ENCODE measurements at places on chromosomes 6 and 20.

- no peak for DNase-seq
Observed at GRCh38 chr6:90701146-90701781, 114.4 kb upstream of the MAP3K7 start.

- DNase-seq = no peak
Observed at GRCh38 chr6:81228912-81229555, 523.4 kb downstream of the TENT5A start.

DNA sequence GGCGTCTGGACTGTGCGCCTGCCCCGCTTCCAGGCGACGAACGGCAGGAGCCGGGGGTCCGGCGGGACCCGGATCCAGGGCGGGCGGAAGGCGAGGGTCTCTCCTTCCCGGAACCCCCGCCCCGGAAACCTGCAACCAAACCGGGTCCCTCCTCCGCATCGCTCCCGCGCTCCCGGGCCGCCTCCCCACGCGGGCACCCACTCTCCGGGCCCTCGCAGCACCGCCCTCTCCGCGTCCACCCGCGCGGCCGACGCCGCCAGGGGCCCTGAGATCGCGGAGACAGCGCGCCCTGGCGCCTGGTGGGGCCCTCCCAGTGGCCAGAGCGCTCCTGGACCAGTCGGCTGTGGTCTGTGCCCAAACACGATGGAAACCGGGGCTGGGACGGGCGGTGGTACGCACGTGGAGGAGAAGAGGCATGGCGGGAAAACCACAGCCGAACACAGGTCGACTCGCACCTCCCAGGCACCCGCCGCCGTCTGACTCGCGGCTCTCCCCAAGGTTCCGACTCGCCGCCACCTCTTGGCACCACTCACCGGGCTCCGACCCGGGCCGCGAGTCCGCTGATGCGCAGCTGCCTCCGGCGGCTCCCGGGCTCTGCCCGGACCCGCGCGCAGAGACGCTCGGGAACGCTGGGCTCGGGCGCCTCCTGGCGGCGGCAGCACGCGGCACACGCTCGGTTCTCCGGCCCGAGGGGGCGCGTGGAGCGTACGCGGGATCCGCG, 7.9 kb downstream of the NKX2-2 start:
- DNase-seq = no peak

DNA sequence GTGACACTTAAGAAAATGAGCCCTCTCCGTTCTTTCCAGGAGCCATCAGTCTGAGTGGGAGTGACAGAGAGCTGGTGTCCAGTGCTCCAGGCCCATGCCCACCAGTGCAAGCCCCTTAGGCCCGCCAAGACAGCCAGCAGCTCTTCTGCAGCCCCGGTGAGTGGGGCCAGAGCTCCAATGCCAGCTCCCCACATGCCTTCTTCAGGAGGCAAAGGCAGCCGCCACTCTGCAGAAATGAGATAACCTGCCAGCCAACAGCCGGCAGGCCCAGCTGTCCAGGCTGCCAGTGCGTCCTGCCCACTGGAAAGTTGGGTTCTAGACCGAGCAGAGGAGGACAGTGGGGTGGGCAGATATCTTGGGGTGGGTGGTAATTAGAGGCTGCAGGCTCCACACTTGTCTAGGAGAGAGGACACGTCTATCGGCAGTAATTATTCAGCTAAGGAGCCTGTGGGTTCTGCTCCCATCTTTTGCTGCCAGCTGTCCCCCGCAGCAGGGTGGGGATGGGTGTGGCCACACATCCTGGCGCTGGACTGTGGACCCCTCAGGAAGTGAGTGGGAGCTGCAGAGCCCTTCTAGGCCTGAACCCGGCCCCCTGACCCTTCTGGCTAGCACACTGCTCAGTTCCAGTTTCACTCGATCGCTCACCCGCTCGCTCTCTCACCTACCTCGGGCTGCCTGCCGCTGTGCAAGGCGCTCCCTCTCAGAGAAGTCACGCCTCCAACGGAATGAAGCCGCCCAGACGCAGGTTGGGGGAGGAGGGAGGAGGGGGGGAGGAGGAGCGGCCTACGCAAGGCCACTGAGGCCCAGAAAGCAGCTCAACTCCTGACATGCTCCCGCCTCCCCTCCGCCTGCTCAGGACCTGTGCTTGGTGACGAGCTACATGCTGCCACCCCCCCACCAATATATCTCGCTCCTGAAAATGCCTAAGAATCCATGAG, 3.6 kb downstream of the GRM4 start:
- DNase-seq = no peak

DNA sequence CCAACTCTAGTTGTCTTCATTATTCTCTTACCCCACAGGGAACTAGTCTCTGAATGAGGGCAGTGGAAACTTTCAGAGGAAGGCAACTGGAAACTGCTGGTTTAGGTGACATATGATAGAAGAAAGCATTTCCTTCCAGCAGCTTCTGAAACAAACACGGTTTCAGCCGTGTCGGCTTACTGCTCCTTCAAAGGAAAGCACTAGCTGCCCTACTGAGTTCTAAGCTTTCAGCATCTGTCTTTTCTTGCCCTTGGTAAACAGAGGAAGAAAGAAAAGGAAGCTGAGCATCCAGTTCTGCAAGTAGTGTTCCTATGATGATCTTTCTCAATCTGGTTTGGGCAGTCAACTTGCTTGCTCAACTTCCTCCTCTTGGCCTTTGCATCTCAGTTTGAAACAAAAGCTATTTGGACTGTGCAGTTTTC, 117.5 kb upstream of the CEP85L start:
- no peak for DNase-seq

GRCh38 chr6:6405031-6405430, 84.6 kb upstream of the F13A1 start:
- no peak for DNase-seq

Data from NCI-H2081 (cell line).